ENCODE measurements at places on chromosomes 13 and 19.

- no peak for DNase-seq
These were observed 51.5 kb downstream of the ATP7B start for GRCh38 chr13:51959773-51960172.

DNA sequence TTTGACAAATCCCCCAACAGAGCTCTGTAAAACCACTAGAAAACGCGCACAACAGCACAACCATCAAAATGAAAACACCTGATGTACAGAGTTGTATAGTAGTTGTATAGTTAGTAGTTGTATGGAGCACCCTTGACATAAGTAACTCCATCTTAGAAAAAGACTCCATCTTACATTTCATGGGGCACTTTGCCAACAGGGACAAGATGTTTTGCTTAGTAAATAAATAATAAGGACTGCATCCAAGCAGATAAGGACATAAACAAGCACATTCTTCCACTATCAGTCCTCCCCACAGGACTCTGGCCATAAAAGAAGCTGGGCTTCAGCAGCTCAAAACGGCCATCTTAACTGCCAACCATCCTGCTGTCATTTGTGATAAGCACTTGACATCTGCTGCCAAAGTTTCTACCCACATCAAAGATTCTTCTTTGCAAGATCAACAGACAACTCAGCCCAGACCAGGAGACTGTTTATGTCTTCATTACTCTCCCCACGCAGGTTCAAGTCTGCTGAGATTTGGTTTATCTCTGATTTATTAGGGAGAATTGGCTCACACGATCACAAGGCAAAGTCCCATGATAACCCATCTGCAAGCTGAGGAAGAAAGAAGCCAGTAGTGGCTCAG, 20.7 kb upstream of the ZNF331 start:
- no peak for DNase-seq

DNA sequence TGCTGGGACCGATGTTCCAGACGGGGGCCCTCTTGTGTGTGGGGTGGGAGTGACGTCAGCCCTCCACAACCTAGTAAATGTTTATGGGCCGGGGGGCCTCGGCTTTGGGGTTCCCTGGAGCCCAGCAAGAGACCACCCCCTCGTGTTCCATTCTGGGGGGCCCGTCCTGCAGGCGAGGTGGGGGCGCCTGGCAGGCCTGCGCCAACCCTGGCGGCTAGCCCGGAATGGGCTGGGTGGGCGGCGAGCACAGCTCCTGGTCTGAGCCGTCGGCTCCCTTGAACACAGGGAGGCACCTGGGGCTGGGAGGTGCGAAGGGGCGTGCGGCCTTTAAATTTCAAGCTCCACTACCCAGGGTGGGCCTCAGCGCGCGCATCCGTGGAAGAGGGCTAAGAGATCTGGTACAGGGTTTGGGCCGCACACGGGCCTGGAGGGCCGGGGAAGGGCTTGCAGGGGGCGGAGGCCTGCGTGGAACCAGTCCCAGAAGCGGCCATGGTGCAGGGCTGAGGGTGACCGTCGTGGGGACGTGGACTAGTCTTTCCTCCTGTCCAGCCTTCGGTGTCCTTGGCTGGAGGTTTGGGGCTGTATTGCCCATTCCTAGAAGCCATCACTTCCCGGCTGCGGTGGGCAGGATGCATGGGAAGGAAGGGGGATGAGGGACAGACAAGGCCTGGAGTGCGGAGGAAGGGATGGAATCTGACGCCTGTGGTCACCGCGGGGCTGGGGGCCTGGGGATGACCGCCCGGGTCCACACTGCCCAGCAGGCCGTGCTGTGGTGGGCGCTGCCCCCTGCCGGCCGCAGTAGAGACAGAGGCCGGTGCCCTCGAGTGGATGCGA, 11.4 kb downstream of the NDUFA11 start:
- DNase-seq = peak; percentile 32

DNA sequence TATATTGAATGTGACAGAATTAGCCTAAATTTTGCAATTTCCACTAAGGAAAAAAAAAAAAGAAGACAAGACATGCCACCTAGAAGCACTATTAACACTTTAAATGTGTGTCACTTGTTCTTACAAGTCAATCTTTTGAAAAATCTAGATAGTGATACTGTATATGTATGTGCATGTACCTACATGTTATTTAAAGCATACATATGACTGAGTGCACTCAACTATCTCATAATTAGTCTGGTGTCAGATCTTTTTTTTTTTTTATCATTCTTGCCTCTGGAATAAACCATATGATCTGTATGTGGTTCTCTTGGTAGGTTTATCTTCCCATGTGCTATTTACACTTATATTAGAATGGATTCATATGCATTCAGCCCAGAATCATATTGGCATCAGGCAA, 62.3 kb downstream of the FOXO1 start:
- no peak for DNase-seq

- no peak for DNase-seq
These were observed 114.2 kb downstream of the RAP2A start for GRCh38 chr13:97548138-97548537.

GRCh38 chr13:88717946-88718345, 1046.8 kb downstream of the SLITRK5 start:
- no peak for DNase-seq

- DNase-seq = no peak
These were observed 45.3 kb downstream of the NWD1 start for GRCh38 chr19:16764793-16765433.

DNA sequence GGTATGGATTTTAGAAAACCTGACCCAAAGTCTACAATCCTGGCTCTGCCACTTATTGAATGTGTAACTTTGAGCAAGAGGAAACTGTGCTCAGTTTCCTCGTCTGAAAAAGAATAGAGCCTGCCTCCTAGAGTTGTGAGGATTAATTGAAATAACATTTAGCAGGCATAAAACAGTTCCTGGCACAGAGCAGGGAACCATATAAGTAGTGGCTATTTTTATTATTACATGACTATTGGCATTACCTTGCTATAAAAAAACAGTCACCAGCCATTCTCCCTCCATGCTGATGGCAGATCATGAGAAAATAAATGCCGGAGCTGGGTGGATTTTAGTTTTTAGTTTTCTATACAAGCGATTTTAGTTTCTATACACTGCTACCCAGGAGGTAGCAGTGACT, 5.8 kb downstream of the DOCK9 start:
- no peak for DNase-seq

DNA sequence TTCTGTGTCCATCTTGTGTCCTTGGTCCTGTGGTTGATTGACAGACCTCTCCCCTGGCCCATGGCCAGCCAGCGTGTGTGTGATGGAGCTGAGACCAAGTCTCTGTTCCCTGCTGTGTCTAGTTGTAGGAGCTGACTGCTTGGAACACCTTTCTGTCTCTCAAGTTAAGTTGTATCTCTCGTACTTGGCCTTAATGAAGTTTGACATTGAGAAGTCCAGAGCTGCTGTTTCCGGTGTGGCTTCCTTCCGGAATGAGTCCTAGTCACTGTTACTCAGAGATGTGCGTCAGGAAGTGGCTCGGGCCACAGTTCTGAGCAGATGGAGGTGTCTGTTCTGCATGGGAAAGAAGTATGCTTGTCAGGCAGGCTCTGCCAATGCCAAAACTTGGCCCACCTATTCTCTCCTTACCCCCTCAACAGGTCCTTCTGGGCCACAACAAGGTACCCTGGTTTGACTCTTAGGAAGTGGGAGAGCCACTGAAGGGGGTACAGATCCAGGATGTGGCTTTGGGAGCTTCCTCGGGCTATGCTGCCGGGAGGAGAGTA, 54.3 kb downstream of the GATAD2A start:
- DNase-seq = peak; percentile 46

GRCh38 chr19:10317045-10317856, 1.4 kb upstream of the FDX2 start:
- no peak for DNase-seq

DNA sequence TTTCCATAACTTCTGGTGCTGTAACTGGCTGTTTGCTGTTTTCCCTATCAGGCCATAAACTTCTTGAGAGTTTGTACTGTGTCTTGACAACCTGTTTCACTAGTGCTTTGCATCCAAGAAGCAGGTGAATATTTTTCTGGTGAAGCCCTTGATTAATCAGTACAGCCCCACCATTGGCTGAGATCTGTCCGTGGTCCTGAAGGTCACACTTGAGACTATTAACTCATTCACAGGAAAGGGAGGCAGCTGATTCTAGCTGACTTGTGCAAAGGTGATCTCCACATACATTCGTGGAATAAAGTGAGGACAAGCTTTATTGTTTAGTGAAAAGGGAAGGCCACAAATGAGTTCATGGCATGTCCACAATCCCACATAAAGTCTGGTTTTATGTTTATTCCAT, 61.4 kb upstream of the ZNF835 start:
- DNase-seq = no peak

DNA sequence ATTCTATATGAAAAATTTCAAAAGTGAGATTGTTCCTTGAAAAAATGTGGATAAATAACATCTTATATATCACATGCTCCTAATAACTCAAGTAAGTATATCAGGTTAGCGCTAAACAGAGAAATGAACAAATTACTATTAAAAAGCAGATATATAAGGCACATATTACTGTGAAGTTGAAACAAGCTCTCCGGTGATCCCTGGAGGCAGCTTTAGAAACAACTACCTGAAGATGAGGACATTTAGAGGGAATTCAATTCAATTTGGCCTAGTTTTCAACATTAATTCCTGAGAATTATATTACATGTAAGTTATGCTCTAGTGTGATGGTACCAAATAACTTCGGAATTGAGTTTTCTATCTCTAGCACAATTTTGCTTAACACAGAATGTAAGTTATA, 1373.6 kb upstream of the SPRY2 start:
- no peak for DNase-seq

- peak; percentile 39 for DNase-seq
These were observed 722 bp downstream of the COLGALT1 start for GRCh38 chr19:17555929-17556813.

GRCh38 chr13:98741741-98742435, 10.6 kb downstream of the SLC15A1 start:
- DNase-seq = no peak

GRCh38 chr13:33212396-33212795, 73.2 kb downstream of the STARD13 start:
- no peak for DNase-seq

Data from hematopoietic multipotent progenitor cell treated with erythropoietin and hydrocortisone succinate and interleukin-3 and kit ligand, for 17 days (in vitro differentiated cells).